ENCODE measurements at places on chromosomes 5 and 9. TPM values are rescaled to one million over a fixed set of nuclear protein-coding genes. Genes with fewer than 3 reads are reported as not detected.

- no peaks in the 10 kb centered on the region for H3K36me3 ChIP-seq
- no peak for DNase-seq
- no peaks in the 10 kb centered on the region for H3K27me3 ChIP-seq
- no peak overlapping the region for H3K4me3 ChIP-seq
- H3K27ac ChIP-seq: no peak overlapping the region
These were observed 234.5 kb upstream of the TRPM3 start for GRCh38 chr9:71355884-71356283.

The STARD4 gene
- polyA plus RNA-seq: 3.7 TPM

The PCDHGB2 gene
- not detected for polyA plus RNA-seq

DNA sequence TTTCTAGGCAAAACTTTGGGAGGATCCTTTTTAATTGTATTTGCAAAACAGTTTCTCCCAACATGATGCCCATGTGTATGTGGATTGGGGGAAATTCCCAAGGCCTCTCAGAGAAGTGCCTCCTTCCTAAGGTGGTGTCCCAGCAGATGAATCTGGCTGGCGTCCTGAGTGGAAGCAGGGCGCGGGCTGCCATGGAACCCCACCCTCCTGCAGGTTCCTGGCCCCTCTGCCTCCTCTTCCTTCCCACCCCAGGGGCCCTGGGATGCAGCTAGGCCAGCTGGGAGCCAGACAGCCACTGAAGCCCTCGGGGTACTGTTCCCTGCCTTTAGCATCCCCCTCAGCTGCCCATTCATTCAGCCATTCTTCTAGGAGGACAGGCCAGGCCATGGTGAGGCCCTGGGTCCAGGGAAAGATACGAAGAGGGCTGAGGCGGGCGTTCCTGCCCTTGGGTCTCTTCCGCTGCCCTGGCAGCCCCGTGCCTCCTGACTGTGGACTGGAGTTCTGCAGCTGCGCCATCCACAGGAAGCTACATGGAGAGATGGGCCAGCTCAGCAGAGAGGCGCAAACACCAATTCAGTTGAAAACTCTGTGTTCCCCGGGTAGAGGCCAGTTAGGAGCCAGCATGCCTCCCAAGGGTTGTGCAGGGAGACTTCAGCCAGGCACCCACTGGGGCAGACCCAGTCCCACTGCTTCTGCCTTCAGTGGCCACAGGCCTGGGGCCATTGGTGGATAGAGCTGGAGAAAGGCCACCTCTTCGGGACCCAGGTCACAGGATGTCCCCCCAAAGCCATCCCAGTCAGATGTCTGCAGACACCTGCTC lies 36.5 kb downstream of the ADAMTS2 start:
- no peak overlapping the region for H3K4me3 ChIP-seq
- H3K27me3 ChIP-seq: no peaks in the 10 kb centered on the region
- H3K27ac ChIP-seq: no peak overlapping the region
- no peak for DNase-seq
- H3K36me3 ChIP-seq: no peaks in the 10 kb centered on the region

The DRD1 gene
- polyA plus RNA-seq: not detected

The SPATA31D4 gene
- polyA plus RNA-seq: not detected

- no peaks in the 10 kb centered on the region for H3K27me3 ChIP-seq
- H3K27ac ChIP-seq: no peak overlapping the region
- no peaks in the 10 kb centered on the region for H3K36me3 ChIP-seq
- H3K4me3 ChIP-seq: no peak overlapping the region
- DNase-seq: no peak
- no peaks in the 10 kb centered on the region for H3K4me1 ChIP-seq
These were observed 67.2 kb downstream of the WDR41 start for GRCh38 chr5:77424921-77425320.

The MEGF10 gene
- polyA plus RNA-seq: not detected

The LEAP2 gene
- polyA plus RNA-seq: 0.70 TPM

DNA sequence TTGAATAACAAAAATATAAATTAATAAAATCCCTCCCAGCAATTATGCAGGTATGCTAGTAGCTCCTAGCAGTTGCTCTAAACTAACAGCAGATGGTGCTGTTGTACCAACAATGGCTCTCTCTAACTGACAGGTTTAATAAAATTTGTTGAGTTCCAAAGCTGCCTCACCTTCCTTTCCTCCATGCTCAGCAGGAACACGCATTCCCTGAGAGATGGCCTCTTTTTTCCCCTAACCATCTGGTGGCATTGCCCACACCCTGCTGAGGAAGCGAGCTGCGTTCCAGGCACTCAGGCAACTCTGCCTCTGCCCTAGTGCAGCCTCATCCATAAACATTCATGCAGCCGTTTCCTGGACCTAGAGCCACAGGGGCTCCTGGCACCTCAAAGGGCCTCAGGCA lies 106.2 kb downstream of the KLHL3 start:
- H3K27ac ChIP-seq: no peak overlapping the region
- no peaks in the 10 kb centered on the region for H3K27me3 ChIP-seq
- DNase-seq: peak; percentile 50
- H3K4me1 ChIP-seq: no peaks in the 10 kb centered on the region

GRCh38 chr9:97767891-97768290 lies 70.8 kb upstream of the XPA start:
- no peaks in the 10 kb centered on the region for H3K27me3 ChIP-seq
- H3K36me3 ChIP-seq: no peaks in the 10 kb centered on the region
- no peak for DNase-seq
- no peak overlapping the region for H3K27ac ChIP-seq
- H3K4me3 ChIP-seq: no peak overlapping the region
- H3K4me1 ChIP-seq: no peaks in the 10 kb centered on the region

GRCh38 chr5:120678279-120678678 lies 214.2 kb downstream of the PRR16 start:
- no peak overlapping the region for H3K4me3 ChIP-seq
- no peak overlapping the region for H3K27ac ChIP-seq
- no peaks in the 10 kb centered on the region for H3K4me1 ChIP-seq
- DNase-seq: no peak

DNA sequence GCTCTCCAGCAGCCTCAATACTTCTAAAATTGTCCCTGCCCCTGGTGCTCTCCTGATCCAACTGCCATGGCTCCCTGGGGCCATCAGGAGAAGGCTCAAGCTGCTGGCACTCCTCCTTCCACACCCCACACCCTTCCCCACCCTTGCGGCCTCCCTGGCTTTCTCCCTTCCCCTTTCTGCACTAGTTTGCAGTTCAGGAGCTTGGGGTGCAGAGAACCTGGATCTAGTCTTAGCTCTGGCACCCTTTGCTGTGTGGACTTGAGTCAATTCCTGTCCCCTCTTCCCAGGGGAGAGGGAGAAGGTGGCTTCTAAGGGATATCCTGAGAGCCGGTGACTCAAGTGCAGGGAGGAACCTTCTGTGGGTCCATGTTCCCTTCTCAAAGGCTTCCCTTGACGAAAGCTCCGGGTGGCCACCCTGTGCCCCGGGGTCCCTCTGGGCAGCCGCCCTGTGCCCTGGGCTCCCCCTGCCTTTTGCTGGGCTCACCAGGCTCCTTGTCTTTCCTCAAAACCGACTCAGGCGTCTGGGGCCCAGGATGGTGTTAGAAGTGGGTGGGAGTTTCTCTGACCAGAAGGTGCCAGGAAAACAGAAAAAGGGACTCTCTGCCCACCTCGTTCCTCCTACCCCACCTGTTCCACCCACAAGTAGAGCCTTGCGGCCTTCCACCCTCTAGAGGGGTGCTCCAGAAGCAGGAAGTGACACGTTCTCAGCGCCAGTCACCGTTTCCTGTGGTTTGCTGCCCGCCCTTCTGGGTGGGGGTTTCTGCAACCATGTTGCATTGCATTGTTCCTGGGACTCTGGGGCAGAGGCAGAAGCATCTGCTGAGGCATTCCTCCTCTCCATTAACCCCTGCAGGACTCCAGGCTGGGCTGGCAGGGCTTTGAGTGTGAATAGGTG lies 15.0 kb downstream of the GLIPR2 start:
- peak overlapping the region; percentile 88 for H3K27ac ChIP-seq
- H3K4me3 ChIP-seq: peak overlapping the region; percentile 53
- H3K4me1 ChIP-seq: peaks cover 68% of the 10 kb centered on the region
- H3K27me3 ChIP-seq: no peaks in the 10 kb centered on the region
- H3K36me3 ChIP-seq: peaks cover 7% of the 10 kb centered on the region

GRCh38 chr5:6518298-6519057 lies 69.8 kb downstream of the UBE2QL1 start:
- no peaks in the 10 kb centered on the region for H3K36me3 ChIP-seq
- H3K4me3 ChIP-seq: no peak overlapping the region
- no peaks in the 10 kb centered on the region for H3K27me3 ChIP-seq
- no peaks in the 10 kb centered on the region for H3K4me1 ChIP-seq
- DNase-seq: no peak

The IFNA21 gene
- not detected for polyA plus RNA-seq

GRCh38 chr5:32042551-32042961 lies 131.6 kb downstream of the GOLPH3 start:
- no peak overlapping the region for H3K4me3 ChIP-seq
- H3K27ac ChIP-seq: no peak overlapping the region
- H3K36me3 ChIP-seq: no peaks in the 10 kb centered on the region
- no peak for DNase-seq

DNA sequence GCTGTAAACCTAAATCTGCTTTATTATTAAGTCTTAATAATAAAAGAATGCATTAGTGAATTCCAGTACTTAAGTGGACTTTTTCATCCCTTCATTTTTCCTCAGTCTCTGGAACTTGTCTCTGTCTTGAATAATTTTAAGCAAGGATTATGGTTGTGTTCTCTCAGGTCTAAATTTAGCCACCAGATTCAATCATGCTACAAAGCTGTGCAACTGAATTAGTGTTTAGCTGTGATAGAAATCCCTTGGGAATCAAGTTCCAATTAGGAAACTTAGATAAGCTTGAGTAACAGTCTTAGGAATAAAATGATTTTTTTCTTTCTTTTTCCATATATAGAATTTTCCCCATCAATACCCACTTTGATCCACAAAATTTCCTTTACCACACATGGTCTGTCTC lies 104.3 kb downstream of the PLPPR1 start:
- no peaks in the 10 kb centered on the region for H3K27me3 ChIP-seq
- no peak overlapping the region for H3K4me3 ChIP-seq
- no peak for DNase-seq
- no peak overlapping the region for H3K27ac ChIP-seq
